Substantia nigra (tissue), 51 donors: ENCODE measurements at places on chromosomes 1 and 21.

DNA sequence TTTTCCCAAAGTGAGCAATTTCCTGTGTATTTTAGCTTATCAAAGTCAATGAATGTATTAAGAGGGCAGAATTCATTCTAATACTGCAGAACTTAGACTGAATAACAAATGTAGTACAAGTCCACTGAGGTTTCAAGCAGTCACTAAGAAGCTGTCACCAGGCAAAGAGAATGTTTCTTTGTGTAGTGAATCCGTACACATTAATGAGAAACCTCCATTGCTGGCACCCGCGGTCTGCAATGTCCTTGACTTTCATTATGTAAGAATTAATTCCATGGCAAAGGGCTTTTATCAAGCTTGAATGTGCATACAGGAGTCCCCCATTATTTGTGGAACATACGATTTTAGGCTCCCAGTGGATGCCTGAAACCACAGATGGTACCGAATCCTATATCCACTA lies 719.5 kb upstream of the TMPRSS15 start:
- no peak for DNase-seq

- DNase-seq, result no peak
Observed at GRCh38 chr1:10841118-10841517, 44.7 kb upstream of the CASZ1 start.

DNA sequence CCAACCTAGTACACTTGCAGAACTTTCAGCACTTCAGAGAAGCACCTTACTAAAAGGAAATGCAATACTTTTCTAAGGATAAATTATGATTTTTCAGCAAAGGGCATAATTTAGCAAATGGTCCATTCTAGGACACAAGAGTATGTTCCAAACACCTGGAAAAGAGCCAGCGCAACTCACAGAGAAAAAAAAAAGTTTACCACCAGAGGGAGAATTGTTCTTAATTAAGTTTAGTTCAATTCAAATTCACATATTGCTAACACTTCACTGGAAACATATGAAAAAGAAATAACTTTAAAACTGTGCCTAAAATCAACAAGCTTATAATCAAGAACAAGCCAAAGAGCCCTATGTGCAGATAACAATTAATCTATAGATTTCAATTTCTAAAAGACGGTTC lies 338.1 kb downstream of the SEC16B start:
- DNase-seq, result no peak

DNA sequence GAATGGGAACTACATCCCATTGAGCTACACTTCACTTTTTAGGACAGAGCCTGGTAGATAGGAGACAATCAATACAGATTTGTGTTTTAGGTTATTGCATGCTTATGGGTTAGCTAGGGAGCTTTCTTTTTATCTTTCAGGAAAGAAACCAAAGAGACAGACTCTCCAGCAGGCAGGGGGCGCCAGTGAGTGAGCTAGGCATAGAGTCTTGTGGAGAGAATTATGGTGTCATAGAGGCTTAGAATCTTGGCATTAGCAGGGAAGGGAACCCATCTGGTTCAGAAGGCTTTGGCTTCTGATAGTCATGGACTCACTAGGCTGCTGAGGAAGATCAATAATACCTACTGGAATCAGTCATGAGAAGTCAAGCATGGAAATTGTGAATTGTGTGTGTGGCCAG lies at the start of gene SMCP:
TSS of gene SMCP (plus strand) at position 281 of the 400 bp plus-strand sequence. CDS start 6,101 bp downstream, outside the sequence.
- DNase-seq, result no peak

- DNase-seq, result no peak
Observed at GRCh38 chr1:204115116-204115515, 36.7 kb downstream of the ETNK2 start.

DNA sequence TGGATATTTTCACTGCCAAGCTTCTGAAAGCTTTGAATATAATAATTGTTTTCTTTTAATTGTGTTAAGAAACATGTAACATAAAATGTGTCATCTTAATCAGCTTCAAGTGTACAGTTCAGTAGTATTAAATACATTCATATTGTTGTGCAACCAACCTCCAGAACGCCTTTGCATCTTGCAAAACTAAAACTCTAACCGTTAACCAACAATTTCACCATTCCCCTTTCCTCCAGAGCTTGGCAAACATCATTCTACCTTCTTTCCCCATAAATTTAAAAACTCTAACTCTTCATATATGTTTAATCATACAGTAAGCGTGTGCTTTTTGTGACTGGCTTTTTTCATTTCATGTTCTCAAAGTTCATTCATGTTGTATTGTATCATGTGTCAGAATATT lies 2.1 kb downstream of the MNDA start:
- DNase-seq, result no peak

DNA sequence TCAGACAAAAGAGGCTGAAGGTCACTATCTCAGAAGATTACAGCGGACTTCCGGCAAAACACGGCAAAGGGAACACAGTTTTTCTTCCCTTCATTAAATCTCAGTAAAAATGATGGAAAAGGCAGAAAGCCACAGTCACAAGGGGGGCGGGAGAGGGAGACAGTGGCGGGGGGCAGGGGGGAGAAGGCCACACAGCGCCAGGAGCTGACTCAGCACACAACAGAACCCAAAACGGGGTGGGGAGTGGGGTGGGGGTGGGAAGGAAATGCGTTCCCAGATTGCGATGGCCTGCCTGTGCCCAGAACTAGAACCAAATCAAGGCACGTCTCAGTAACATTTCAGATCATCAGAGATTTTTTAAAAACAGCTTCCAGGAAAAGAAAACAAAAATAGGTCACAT lies 13.4 kb downstream of the CFAP74 start:
- no peak for DNase-seq

- no peak for DNase-seq
Observed at GRCh38 chr1:3902111-3902511, 2.0 kb upstream of the C1orf174 start.

- DNase-seq, result no peak
Observed at GRCh38 chr1:94281361-94282142, 44.2 kb upstream of the ARHGAP29 start.

- no peak for DNase-seq
Observed at GRCh38 chr1:181081395-181081794, 7.1 kb upstream of the IER5 start.

- no peak for DNase-seq
Observed at GRCh38 chr1:47690341-47691250, 252.8 kb downstream of the FOXD2 start.

- no peak for DNase-seq
Observed at GRCh38 chr1:150660584-150660983, 31.2 kb upstream of the ENSA start.

GRCh38 chr1:40834968-40835545 lies 27.1 kb downstream of the CITED4 start:
- no peak for DNase-seq

DNA sequence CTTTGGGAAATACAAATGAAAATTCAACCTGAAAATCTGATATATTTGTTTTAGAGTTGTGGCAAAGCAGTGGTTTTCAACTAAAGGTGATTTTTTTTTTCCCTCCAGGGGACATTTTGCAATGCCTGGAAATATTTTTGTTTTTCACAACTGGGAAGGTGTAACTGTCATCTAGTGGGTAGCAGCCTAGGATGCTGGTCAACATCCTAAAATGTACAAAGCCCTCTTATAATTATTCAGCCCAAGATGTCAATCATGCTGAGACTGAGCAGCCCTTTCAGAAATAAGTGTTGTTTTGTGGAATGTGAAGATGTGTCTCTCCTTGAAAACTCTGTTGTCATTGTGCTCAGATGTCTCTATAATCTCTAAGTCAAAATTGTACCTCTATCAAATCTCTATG lies 95.2 kb upstream of the NCAM2 start:
- no peak for DNase-seq

- DNase-seq, result peak; percentile 86
Observed at GRCh38 chr1:52552505-52553361, at the start of gene TUT4. Gene TUT4, minus strand, starts transcription at chr1:52553092. Its CDS starts 26,812 bp downstream, at chr1:52526280.

- no peak for DNase-seq
Observed at GRCh38 chr1:111737216-111738132, 1.7 kb downstream of the INKA2 start.

- DNase-seq, result peak; percentile 60
Observed at GRCh38 chr1:63774617-63775417, 1.0 kb downstream of the ROR1 start.

DNA sequence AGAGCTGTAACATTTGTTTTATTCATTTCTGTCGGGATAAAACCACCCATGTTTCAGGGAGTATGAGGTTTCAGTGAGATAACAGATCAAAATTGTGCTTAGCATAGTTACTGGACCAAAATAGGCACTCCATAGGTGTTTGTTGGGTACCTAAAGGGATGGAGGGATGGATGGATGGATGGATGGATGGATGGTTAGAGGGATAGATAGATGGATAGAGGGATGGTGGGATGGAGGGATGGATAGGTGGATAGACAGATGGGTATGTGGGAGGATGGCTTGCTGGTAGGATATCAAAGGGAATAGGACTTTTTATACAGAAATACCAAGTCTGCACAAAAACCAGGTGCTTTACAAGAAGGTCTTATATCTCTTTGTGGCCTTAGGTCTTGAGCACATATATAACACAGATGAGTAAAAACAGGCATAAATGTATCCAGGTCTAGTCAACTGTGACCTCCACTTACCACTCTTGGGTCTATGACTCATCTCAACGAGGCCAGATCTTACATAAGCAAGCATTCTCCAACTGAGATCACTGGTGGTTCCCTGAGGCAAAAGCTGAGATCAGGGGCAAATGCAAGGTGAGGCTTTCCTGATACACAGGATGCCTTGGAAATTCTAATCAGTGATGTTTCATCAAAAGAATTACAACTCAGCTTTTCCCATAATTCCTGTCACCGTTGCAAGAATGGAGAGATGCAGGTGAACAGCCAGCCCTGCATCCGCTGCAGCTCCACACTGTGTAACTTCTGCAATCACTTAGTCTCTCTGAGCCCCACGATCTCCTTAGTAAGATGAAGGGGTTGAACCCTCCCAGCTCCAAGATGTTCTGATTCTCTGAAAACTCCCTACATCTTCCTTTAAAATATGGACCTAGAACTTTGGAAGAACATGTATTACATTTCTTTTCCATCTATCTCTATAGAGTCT lies 32.0 kb downstream of the PTAFR start:
- no peak for DNase-seq

DNA sequence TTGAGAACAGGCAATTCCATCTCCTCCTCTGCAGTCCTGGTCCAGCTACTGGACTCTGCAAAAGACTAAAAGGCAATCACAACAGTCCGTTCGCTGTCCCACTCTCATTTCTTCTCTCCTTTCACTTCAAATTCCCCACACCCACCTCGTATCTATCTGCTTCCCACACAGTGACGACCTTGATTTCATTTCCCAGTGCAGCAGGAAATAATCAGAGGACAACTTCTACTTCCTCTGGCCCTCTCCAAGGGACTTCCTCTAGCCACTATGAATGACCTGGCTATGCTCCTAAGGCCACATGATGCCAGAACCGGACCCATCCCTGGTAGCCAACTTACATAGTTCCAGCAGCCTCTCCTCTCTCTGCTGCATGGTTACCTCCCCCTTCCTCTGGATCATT lies 8.0 kb downstream of the NOL9 start:
- DNase-seq, result no peak

- no peak for DNase-seq
Observed at GRCh38 chr1:3365523-3366125, 88.8 kb upstream of the ARHGEF16 start.

DNA sequence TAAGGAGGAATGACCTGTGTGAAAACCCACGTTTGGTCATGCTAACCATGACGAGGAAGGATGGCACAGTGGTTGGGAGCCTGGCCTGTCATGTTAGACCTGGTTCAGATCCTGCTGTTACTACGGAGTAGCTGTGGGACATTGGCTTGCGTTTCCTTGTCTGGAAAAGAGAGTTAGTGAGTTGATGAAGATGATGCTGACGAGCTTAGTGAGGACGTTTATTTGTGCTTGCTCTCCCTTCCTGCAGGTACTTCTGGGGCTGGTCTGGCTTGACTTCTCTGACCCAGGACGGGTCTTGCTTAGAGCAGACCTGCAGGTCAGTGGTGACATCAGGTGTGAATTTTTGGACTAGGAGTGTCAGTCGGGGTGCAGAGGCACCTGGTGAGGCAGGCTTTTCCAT lies 14.7 kb downstream of the GALNT2 start:
- DNase-seq, result no peak

DNA sequence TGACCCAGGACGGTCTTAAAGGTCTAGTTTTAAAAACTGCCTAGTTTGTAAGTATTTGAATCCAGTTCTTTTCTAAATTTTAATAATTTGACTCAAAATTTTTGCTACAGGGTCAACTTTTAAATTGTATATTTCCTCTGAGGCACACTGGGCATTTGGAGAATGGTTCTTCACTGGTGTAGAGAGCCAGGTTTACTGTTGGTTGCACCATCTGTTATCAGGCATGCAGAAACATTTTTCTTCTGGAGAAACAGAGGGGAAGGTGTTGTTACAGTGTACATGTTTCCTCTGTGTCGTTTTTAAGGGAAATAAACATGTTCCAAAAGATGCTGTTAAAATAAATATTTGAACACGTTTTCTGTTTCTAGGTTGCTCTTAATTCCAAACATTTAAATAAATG lies 39.0 kb upstream of the RWDD3 start:
- no peak for DNase-seq

DNA sequence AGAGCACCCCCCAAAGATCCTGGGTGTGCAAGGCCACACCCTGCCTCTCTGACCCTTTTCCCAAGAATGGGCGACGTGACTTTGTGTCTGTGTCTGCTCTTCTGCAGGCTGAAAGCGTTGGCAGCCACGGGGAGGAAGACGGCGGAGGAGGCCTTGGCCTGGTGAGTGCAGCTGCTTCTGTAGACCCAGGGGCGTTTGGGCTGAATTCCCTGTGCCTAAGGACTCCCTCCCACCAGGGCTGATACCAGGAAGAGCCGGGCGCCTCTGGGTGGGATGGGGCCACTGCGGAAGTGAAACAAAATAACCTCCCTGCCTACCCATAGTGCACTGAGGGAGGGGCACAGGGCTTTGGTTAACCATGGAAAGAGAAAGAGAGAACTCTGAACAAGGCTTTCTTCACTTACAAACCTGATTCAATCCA lies 2.5 kb downstream of the UBASH3A start:
- no peak for DNase-seq

DNA sequence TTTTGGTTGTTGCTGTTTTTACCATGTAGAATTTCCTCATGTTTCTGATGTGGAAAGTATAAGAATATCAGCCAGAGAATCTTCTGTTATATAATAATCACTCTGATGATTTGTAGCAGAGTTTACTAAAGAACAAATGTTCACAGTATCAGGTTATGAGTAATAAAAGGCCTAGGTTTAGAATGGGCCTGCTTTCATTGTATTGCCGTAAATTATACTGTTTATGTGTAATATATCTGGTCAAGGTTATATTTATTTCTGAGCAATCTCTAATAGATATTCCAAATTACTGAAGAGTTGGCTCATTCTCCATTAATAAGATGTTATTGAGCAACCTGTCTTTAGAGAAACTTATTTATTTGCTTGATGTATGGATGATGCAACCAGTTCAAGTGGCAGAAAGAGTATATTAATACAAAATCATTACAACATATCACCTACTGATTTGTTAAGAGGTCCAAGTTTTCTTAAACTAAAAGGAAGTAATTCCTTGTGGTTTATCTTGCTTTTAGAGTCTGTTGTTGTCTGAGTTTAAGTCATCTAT lies 649.4 kb upstream of the CXADR start:
- DNase-seq, result no peak
